Stimulated activated CD4-positive, alpha-beta T cell treated with anti-CD3 and anti-CD28 coated beads, TNF-alpha, amount 100 ng/mL, for 24 hours (primary cell): ENCODE measurements at places on chromosomes 11 and 22.

DNA sequence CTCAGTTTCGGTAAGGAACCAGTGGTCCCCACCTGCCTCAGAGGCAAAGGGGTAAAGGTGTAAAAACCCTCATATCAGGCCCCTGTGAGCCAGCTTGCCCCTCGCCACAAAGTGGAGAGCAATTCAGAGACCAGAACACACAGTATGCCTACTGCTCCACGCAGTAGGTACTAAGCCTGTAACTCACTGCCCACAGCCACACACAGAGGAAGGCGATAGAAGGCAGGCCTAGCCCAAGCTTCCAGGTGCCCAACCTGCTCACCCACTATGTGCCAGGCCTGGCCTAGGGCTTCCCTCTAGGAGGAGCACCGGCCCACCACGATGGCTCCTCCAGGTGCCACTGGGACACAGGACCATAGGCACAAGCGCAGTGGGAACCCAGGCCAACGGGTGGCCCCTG is 63.1 kb upstream of the TCF20 start:
- DNase-seq = no peak

GRCh38 chr11:70570693-70571395 is 172.5 kb downstream of the CTTN start:
- DNase-seq = no peak

- DNase-seq = no peak
These were observed 25.6 kb downstream of the PARVB start for GRCh38 chr22:44049486-44050231.

GRCh38 chr11:46472662-46472994 is 81.1 kb upstream of the CHRM4 start:
- no peak for DNase-seq

GRCh38 chr11:35012467-35013191 is 96.2 kb downstream of the PDHX start:
- DNase-seq = no peak

DNA sequence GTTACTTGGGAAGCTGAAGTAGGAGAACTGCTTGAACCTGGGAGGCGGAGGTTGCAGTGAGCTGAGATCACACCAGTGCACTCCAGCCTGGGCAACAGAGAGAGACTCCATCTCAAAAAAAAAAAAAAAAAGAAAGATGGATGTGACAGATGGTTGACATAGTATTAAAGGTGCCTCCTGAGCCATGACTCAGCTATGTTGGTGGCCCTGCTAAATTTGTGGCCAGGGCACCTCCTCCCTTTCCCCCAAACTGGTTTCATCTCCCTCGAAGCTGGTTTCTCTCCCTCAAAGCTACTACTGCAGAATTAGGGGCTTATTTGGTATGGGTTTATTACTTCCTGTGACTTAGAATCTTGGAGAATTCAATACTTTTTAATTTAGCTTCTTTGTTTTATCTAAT is 31.5 kb downstream of the SDHD start:
- DNase-seq = no peak

- DNase-seq = no peak
These were observed 29.6 kb upstream of the L3MBTL2 start for GRCh38 chr22:41175546-41175945.

- no peak for DNase-seq
These were observed 35.0 kb downstream of the ZC3H12C start for GRCh38 chr11:110128161-110128560.

DNA sequence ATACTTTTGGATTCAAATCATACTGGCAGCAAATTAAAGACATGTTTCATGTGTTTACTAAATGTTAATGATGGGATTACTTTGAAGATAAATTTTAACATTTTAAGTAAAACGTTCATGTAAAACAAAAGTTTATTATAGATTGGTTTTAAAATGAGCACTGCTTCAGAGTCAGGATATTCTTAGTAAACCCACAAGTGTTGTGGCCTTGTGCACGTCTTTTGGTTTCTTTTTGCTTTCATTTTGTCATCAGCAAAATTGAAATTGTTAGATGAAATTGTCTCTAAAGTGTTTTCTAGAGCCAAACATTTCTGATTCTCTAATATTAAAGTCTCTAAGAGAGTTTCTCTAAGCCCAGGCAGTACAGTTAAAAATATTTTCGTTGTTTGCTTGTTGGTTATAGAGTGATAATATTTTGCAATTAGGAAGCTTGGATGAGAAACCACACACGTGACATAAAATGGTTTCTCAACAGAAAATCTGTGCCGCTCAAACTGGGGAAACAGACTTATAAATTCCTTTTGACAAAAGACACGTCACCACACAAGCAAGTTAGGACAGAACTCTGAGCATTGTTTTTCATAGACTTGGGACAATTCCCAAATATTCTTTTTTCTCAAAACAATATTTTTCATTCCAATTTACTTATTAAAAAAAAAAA is 164.4 kb downstream of the TEAD1 start:
- DNase-seq = no peak

GRCh38 chr11:46686886-46687795 is 13.3 kb downstream of the ARHGAP1 start:
- DNase-seq = no peak

- no peak for DNase-seq
These were observed 13.1 kb downstream of the MOV10L1 start for GRCh38 chr22:50102946-50103345.

DNA sequence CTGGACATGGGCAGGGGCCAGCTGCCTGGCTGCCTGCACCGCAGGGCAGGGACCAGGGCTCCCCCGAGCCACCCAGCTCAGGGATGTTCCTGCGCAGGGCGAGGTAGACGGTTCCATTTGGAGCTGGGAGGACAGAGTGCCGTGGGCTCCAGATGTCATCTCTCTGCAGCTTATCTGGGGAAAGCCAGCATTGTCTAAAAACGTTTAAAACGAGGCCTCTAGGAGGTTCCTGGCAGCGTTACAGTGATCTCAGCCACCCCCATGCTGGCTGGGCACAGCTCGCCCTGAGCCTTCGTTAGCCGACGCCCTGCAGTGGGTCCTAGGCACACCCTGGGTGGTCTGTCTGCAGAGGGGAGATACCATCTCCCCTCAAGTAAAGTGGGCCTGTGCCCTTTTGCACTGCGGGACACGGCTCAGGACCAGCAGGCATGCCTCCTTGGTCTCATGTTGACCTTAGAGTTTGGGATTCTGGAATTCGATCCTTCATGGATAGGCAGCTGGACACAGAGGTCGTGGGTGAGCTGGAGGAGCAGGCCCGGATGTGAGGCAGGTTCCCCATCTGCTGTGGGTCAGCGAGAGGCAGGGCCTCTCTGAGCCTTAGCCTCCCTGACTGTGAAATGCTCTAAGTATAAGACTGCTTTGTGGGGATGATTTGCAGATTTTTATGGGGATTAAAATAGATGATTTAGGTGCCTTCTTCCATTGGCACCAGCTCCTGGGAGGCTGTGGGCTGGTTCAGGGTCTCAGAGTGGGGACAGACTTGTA is 14.1 kb downstream of the SYNGR1 start:
- DNase-seq = no peak

GRCh38 chr11:14727215-14727614 is 83.6 kb downstream of the PDE3B start:
- DNase-seq = no peak

GRCh38 chr11:2462543-2462985 is 17.8 kb downstream of the KCNQ1 start:
- DNase-seq = no peak

GRCh38 chr11:73538381-73538872 is 59.5 kb downstream of the FAM168A start:
- no peak for DNase-seq

DNA sequence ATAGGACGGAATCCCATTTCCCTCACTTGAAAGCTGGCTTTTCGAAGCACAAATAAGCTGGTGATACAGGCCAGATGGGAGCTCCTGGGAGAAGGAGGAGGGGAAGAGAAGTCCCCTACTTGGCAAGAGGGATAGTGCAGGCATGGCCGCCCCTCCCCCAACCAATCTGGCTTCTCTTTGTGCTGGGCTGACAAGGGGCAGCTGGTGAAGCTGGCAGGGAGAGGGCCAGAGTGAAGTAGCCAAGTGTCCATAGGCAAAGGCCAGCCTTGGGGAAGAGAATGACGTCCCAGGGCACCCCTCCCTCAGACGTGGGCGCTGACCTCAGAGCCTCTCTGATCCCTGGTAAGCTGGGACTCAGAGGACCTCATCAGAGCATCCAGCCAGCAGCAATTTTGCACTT is 78.7 kb upstream of the GRAMD1B start:
- DNase-seq = no peak

DNA sequence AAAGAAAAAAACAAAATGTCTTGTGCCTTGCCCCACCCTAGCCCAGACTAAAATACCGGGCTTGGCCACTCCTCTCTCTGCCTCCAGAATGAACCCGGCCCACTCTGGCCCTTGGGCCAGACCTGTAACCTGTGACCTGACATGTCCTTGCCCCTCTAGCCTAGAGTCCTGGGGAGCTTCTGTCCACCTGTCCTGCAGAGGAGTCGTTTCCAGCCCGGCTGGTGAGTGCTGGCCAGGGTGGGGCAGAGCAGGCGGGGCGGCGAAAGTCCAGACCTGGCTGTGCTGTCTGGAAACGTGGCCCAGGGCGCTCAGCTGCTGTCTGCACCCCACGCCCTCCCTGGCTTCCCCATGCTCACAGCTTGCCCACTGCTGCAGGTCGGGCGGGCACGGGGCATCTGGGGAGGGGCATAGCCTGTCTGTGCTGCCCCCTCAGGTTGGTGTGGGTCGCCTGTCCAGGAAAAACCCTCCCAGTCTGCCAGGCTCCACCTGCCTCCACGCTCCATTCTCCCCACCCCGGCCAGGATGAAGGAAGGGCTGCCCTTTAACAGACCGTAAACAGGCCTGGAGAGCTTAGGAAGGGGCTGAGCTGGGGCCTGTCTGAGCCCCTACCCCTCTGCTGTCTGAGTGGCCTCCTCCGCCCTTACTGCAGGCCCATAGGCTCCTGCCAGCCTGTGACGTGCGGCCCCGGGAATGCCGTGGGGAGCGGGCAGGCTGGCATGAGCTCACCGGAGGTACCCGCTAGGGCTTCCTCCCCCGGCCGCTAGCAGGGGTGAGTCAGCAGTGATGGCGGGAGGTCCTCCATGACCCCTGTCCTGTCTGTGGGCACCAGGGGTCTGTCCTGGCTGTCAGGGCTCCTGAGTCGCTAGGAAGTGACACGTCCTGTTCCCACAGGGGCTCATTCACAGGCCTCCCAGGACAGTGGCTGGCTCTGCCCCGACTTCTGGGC is 1.9 kb downstream of the CD151 start:
- DNase-seq = no peak

GRCh38 chr11:2419638-2420501 is 19.3 kb downstream of the TSSC4 start:
- peak; percentile 61 for DNase-seq

GRCh38 chr11:64665411-64665821 is 57.6 kb downstream of the NRXN2 start:
- no peak for DNase-seq

DNA sequence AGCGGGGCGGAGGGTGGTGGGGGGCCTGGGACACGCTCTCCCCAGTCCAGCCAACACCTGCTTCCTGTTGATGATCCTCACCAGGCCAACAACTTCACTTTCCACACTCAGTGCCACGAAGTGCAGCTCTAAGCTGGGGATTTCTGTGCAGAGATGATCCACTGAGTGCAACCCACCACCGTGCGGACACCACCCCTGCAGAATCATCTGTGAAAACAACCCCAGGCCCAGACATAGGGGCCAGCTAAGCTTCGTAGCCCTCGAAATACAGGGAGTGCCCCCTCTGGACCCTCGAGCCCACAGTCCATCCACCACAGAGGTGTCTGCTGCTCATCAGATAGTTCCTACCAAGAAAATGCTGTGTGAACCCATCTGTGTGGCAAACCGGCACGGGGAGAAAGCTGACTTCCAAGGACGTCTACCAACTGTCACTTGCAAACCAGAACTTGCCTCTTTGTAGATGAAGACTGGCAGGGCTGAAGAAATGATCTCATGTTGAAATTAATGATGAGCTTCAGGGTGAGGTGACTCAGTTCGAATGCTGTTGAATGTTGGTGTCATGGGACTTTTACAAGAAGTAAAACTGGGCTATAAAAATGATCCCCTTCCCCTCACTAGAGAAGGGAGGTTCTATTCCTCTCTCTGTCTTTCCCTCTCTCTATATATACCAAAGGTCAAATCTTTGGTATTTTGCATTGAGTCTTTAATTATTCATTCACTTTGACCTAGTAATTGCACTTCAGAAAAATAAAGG is 73.4 kb downstream of the MYEOV start:
- no peak for DNase-seq

DNA sequence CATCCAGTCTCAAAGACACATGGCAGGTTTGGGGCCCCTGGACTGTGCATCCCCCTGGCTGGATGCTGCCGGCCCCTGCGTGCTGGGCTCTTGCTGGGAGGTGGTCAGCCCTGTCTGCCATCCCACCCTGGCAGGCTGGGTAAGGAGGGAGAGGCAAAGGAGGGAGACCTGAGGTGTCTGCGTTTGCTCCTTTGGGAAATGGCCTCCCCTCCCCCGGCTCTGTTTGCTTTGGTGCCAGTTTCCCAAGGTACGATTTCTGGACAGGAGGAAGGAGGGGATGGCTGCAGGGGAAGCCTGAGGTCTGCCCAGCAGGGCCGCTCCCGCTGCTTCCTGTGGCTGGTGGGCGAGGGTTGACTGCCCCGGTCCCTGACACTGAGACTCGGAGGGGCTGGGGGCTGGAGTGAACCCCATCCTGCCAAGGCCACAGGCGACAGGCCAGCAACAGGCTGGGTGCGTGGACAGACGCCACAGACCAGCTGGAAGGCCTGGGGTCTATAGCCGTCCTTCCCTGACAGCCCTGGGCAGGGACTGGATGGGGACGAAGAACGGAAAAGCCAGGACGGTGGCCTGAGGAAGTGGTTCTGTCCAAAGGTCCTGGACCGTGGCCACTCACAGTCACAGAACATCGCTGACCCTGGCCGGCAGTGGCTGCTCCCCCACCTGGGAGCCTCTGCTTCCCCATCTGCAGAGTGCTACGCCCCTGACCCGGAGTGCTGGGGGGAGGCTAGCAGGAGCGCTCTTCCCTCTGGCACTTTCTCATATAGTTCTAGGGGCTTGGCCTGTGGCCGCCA is 38.0 kb downstream of the OSBPL5 start:
- no peak for DNase-seq

DNA sequence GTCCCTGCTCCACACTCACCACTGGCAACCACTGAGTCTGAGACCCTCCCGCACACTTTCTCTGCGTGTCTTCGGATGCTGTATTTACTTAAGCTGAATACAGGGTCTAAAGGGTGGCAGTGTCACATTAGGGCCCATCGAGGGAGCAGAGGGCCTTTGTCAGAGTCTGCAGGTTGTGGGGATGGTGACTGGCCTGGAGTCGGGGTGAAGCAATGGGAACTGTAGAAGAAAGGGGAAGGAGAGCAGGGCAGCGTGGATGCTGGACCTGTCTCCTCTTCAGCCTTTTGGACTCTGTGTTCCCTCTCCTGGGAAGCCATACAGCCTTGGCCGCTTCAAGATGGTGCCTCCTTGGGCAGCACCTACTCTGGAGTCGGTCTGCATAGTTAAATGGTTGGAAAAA is 61.1 kb downstream of the ZBTB16 start:
- DNase-seq = no peak

GRCh38 chr11:94735907-94736306 is 32.2 kb upstream of the AMOTL1 start:
- DNase-seq = no peak

- DNase-seq = no peak
These were observed 23.4 kb upstream of the WNT7B start for GRCh38 chr22:46000081-46001027.
